ENCODE measurements at places on chromosomes 12 and 14. TPM values are rescaled to one million over a fixed set of nuclear protein-coding genes. Genes with fewer than 3 reads are reported as not detected.

- DNase-seq = no peak
Measured at GRCh38 chr12:125185311-125185739, 120.1 kb downstream of the AACS start.

GRCh38 chr12:118098911-118099671, 4.7 kb downstream of the VSIG10 start:
- DNase-seq = no peak

- no peak for DNase-seq
Measured at GRCh38 chr12:78866518-78866917, 1.9 kb downstream of the SYT1 start.

SRRM4 gene
- 0.42 TPM for total RNA-seq

RNASE4 gene
- 4.2 TPM for total RNA-seq

- DNase-seq = no peak
Measured at GRCh38 chr14:77812028-77812427, 12.1 kb downstream of the ADCK1 start.

GRCh38 chr14:66273261-66273832, 212.8 kb upstream of the CCDC196 start:
- no peak for DNase-seq

Data from kidney epithelial cell (primary cell).